ENCODE measurements at places on chromosomes 4 and X. TPM values are rescaled to one million over a fixed set of nuclear protein-coding genes. Genes with fewer than 3 reads are reported as not detected.
A peak's percentile ranks its signal among the peaks of the same experiment; 100 is the strongest.

The ZRSR2 gene
- total RNA-seq, result 7.2 TPM

The AGTR2 gene
- 0.08 TPM for total RNA-seq

The DKK2 gene
- 0.54 TPM for total RNA-seq

DNA sequence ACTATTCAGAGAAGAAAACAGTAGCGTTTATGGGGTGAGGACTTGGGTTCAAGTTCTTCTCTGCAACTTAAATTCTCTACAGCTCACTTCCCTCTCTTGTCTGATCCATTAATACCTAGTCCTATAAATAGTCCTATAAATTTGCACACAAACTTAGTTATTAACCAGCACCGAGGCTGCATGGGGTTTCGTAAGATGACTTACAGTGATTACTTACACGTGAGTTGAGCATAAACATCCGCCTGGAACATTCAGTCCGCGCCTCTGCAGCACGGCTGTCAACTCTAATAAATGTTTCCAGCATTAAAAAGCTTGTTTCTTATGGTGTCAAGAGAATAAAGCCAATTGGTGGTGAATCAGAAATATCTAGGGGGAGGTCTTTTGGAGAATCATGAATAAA is 103.0 kb upstream of the ENPP6 start:
- no peak for DNase-seq

DNA sequence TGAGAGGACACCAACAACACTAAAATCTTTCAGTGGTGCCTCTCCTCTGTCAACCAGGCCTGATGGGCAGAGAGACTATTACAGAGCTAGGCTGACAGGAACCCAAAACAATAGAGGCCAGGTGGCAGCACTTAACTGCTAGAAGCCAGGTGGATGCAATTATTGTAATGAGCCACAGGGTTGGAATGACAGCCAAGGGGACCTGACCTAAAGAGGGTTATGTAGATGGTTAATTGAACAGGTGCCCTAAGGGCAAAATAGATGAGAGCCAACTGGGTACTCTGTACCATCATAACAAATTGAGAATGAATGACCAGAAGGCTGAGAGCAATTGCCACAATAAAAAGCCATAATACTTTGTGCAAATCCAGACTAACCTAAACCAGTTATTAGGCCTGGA is 24.7 kb upstream of the FRAS1 start:
- no peak for DNase-seq

DNA sequence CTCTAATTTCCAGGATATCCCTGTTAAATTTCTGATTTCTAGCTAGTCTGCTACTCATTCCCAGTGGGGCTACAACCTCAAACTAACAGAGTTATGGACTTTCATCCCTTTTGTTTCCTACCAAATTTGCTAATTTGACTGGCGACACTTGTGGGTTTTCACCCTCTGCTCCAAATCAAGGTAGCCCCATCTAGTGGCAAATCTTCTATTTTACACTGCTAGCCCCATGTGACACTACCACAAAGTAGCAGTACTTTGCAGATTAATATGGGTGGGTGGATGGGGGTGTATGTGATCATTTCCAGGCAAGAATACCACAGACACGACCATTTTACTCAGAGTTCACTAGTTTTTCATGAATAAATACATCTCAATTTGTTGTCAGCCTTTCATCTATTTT is 150.3 kb downstream of the MSL3 start:
- no peak for DNase-seq

- DNase-seq, result peak; percentile 40
Measured at GRCh38 chr4:14871676-14872430, 130.4 kb upstream of the CPEB2 start.

GRCh38 chrX:133676344-133677122 is 261.2 kb upstream of the GPC4 start:
- no peak for DNase-seq

- DNase-seq, result peak; percentile 81
Measured at GRCh38 chrX:74422576-74423288, 1.4 kb downstream of the SLC16A2 start.

Measured in adrenal gland (tissue), 19 donors.